Caki2 (cell line): ENCODE measurements at places on chromosomes 3 and 15. TPM values are rescaled to one million over a fixed set of nuclear protein-coding genes. Genes with fewer than 3 reads are reported as not detected.

- no peak for DNase-seq
Measured at GRCh38 chr3:107581230-107581629, 58.5 kb downstream of the BBX start.

DNA sequence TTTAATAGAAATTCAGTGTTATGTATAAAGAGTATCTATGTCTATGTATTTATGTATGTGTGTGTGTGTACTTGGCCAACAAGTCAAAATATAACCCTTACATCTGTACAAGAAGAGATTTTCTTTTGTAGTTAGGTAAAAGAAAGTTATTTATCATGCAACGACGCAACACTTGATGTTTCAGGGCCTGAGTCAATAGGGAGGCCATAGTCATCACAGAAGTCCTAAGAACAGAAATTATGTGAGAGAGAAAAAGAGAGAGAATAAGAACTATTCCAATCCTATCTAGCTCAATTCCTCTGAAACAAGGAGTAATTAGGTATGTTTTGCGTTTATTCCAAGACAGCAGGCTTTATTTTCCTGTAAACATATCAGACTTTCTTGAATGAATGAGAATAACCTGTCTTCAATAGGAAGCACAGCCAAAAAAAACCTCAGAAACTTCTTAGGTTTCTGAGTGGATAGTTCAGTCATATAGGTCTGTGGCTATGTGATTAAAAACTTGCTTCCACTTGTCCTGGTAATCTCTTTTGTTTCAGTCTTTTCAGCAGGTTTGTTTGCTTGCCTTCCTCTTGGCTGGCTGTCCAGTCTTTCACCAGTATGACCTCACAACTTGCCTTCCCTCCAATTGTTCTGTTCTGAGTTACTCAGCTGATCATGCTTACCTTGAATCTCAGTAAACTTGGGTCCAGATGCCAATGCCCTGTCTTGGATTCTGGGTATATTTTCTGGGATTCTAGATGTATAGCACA is 382.4 kb upstream of the GBE1 start:
- no peak for DNase-seq

- no peak for DNase-seq
Measured at GRCh38 chr3:186664506-186664905, 1.3 kb upstream of the HRG start.

Gene OIP5
- total RNA-seq = 81.2 and 93.0 TPM in 2 replicates

DNA sequence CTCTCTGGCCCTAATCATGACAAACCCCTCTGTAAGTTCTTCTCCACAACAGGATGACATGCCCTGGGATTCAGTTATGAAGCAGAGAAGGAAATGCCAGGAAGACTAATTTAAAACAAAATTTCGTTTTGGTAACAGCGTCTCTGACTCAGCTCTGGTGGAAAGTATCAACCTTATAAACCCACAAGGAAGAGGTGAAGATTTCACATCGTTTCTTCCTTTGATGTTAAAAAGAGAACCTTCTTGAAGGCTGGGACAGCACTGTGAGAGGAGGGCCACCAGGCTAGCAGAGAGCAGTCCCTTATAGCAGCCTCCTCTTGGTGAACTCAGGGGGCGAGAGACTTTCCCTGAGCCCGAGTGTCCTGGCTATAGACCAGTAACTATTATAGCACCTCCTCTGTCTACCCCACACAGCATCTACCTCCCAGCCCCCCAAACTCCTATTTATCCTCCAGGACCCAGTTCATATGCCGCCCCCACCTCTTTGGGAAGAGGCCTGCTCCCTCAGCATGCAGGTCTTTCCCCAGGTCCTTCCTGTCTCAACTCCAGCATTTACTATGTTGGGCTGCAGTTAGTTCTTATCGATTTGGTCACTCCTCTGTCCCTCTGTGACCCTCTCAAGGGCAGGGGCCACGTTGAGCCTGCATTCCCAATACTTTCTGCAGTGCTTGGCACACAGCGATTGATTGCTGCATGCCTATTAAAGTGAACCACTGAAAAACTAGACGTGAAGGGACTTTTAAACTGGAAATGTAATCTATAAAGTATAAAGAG is 321.5 kb upstream of the ICE2 start:
- no peak for DNase-seq
